Kidney capillary endothelial cell (primary cell): ENCODE measurements at places on chromosomes 3 and 15.

DNA sequence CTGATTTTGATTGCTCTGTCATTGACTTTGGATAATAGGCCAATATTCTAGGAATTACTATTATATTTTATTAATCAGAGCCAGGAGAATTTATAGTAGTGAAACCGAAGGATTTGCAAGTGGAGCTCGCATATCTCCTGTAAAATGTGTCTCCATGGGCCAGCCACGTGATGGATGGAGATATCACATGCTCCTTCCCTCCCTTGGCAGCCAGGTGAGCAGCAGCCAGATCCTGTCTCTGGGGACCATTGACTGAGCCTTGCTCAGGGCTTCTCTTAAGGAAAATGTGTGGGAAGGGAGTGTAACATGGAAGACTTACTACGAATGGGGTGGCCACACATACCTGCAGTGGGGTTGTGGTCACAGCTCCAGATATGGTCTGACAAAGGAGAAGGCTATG, 144.7 kb upstream of the RGMA start:
- no peak for DNase-seq

DNA sequence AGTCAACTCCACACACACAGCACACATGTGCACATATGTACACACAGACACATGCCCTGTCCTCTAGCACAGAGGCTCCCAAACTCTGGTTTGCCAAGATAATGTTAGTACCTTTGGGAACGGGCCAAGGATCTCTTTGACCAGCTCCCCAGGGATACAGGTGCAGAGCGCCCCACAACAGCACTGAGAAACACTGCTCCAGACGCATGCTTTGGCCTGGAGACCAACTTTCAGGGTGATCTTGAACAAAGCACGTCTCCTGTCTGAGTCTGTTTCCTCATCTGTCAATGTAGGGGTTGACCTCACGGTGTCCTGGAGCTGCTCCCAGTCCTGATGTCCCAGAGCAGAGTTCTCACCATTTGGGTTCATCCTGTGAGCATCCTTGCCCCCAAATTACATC, 15.9 kb upstream of the SKOR1 start:
- DNase-seq: no peak

- no peak for DNase-seq
Measured at GRCh38 chr15:38438031-38438986, 15.6 kb upstream of the FAM98B start.

DNA sequence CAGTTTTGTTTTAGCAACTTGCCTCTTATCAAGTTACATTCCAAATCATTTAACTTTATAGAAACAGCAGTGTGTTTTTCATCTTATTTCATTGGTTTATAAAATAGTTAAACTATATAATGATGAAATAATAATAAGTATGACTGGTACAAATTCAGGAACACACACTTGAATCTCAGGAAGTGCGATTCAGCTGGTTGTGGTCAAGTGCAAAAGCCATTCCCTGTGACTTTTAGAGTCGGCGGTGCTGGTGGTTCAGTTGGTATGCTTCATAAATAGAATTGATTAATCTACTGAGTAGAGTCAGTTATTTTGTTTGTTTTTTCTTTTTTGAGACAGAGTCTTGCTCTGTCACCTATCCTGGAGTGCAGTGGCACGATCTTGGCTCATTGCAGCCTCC, 22.7 kb downstream of the SACM1L start:
- DNase-seq: no peak

DNA sequence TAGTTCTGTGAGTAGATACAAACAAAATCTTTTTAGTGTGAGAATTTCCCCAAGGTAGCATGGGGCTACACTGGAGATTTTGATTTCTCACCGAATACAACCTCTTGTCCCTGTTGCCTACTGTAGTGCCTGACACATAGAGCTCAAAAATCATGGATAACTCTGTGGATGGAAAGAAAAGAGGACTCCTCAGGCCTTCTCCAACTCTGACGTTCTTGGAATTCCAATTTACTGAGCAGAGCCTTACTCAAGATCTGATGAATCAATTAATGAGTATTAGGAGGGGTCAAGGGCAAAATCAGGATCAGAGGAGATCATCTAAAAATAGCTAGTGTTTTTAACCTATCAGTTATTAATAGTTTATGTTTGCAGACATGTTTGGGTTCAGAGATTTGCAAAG, 46.7 kb upstream of the PYDC2 start:
- DNase-seq: no peak

DNA sequence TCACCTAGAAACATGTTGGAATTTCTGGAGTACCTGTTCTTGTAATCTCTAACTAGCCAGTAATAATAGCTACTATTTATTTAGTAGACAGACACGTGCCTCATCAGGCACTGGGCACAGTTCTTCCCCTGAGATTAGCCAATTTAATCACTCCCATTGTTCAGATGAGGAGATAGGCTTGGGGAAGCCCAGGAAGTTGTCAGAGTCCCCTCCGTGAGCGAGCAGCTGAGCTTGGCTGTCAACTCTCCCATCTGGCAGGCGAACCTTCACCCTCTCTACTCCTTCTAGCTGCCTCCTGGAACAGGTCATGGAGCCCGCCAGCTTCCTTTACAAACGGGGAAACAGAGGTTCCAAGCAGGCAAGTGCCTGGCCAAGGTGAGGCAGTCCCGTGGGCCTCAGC, 31.1 kb upstream of the FGD5 start:
- DNase-seq: no peak

DNA sequence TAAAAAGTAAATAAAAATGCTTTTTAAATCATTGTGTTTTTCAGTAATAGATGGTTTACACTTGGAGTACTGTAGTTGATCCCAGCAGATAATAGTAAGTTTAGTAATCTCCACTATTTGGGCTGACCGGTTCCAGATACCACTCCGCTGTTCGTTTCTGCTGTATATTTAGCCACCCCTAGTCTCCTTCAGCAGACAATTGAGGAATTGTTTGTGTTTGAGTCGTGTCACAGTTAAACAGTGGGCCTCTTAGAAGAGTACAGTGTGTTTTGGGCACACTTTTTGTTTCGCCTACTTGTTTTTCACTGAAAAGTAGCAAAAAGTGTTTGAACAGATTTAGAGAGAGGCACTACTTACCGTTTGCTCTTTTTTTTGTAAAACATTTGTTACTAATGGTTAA, 33.2 kb downstream of the PAK2 start:
- DNase-seq: no peak

DNA sequence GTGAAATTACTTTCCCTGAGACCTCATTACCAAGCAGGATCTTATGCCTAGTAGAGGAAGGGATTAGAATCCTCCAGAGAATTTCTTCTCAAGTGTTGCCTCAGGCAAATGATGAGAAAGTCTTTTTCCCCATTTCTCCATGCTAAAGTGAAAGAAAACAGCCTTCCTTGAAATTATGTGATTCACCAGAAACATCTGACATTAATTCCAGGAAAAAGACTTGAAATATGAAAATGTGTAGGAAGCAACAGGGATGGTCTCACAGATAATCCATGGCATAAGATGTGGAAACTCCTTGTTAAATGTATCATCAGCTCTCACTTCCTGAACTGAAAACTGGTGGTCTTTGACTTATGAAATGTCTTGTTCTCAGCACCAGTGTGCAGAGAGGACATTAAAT, 17.9 kb upstream of the ABI3BP start:
- no peak for DNase-seq

DNA sequence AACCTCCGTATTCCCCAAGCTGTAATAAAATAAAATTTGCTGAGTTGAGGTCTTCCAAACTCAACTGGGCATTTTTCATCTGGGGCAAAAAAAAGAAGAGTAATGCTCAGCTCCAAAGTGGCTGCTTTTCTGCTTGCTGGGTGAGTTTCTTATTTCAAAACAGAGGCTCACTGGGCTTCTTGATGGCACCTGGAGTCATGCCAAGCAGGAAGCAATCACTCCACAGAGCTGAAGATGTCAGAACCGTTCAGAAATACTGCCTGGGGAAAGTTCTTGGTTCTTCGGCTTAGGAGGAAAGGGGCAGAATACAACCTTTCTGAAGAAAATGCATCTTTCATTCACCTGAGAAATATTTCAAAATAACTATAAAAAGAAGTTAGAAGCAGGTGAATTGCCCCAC, 4.1 kb downstream of the CCR9 start:
- no peak for DNase-seq

- DNase-seq: no peak
Measured at GRCh38 chr3:17489139-17489538, 253.3 kb downstream of the TBC1D5 start.

GRCh38 chr15:61153291-61153690, 75.8 kb downstream of the RORA start:
- no peak for DNase-seq

DNA sequence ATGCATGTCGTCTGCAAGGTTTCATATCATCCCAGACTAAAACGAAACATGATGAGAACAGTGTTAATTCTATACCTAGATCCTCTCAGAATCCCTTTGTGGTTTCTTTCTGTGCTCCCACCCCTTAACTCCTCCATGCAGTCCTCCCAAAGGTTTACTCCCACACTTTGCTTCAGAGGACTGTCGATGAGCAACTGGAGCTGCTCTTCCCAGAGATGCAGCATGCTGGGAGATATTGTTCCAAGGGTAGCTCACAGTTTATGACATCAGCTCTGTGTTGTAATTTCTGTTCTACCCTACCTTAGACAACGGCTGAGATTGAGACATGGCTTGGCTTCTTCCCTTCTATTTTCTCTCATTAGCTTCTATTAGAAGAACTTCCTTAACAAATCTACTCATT, 313.0 kb upstream of the COL8A1 start:
- DNase-seq: no peak

- DNase-seq: no peak
Measured at GRCh38 chr3:129068291-129068886, 7.8 kb downstream of the GP9 start.

DNA sequence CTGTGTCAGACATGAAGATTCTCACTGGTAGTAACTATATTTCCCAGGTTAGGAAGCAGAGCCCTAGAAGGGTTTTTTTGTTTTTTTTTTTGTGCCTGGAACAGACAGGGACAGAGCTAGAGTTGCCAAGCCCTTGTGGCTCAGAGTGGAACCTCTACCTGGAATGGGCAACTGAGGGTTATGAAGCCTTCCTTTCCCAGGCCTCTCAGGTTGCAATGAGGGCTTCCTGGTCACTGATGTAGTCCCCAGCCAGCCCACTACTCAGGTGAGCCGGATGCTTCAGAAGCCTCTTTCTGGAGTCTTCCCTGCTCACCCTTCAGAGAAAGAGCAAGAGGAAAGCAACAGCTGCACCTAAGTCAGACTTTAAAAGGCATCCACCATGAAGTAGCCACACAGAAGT, 48.8 kb upstream of the MANF start:
- DNase-seq: no peak

- peak; percentile 49 for DNase-seq
Measured at GRCh38 chr3:155233213-155233612, 60.3 kb downstream of the STRIT1 start.

DNA sequence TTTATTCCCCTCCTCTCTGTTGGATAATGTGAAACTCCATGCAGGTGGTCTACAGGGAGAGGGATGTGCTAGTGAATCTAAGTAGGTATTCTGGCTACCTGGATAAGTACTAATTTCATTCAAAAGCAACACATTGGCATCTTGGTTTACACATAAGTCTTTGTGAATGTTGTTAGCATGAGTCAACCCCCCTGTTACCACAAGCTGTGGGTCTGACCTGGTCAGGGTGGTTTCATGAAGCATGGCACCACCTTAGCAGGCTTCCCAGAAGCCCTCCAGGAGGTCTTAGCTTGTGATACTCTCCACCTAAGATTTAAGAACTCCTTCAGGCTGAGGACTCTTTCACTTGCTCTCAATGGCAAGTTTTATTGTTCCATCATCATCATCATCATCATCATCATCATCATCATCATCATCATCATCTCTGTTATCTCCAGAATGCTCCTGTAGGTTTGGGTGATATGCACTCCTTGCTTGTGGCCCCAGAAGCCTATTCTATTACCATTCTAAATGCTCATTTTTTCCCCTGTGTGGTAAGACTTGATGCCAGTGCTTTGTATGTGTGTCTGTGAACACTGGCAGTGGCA, 62.8 kb downstream of the EPHB1 start:
- DNase-seq: no peak

DNA sequence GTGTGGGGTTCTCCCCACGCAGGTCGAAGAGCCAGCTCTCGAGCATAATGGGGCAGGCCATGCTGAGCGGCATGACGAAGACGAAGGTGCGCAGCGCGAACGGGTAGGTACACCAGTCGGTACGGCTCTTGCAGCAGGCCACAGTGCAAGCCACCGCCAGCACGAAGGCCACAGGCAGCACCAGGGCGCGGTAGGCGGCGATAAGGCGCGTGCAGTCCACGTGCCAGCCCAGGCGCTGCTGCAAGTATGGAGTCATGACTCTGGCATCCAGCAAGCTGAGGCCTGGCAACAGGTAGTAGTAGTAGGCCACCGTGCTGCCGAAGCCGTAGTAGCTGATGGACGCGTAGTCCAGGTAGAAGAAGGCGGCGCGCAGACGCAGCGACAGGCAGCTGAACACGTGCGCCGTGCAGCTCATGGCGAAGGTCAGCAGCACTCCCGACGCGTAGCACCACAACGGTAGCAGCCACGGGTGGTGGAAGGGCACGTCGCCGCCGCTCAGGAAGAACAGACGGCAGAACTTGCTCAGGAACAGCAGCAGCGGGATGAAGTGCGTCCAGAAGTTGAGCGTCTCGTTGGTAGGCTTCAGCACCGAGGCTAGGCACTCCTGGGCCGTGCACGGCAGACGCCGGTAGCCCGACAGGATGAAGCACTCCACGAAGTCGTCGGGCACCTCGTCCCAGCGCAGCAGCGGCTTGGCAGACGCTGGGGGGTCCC, 797 bp downstream of the PAQR9 start:
- no peak for DNase-seq

DNA sequence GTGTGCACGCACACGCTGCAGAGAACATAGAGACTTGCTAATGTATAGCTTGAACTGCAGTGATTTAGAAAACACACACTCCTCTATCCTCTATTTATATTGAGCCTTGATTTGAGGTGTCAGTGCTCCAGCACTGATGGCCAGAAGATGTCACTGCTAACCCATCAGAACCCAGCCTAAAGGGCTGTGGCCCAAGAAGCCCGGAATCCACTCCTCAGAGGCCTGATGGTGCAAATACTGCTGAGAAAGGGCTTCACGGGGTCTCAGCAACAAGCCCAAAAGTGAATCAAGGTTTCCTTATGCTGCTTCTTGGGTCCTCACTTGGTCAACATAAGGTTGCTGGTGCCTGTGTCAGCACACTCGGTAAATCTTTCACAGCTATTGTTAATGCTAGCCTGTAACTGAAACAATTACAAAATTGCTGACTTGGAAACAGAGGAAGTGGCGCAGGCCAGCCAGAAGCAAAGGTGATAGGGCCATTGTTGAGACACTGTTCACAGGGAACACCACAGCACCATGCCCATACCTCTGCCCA, 60.3 kb downstream of the HEG1 start:
- DNase-seq: peak; percentile 38
